ENCODE measurements at places on chromosomes 7 and 10. TPM values are rescaled to one million over a fixed set of nuclear protein-coding genes. Genes with fewer than 3 reads are reported as not detected.
A peak's percentile ranks its signal among the peaks of the same experiment; 100 is the strongest.

- DNase-seq: no peak
These were observed 9.2 kb upstream of the GSAP start for GRCh38 chr7:77425101-77426051.

ADD3 gene
- 180 TPM for total RNA-seq

NPC1L1 gene
- 0.10 TPM for total RNA-seq

DNA sequence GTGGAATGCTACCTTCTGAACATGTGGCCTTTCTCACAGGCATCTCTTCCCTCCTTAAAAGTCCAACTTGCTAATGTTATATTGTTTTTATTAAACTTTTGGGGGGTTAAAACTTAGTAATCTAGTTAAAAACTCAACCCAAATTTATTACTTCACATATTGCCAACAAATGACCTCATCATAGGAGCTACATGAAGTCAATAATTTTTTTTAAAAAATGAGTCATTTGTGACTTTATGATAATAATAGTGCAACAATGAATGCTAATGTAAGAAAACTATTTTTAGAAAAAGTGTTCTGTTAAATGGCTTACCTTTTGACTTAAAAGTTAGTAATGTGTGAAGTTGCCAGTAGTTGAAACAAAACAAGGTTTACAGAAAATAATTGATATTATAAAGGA, 325.9 kb upstream of the FZD1 start:
- no peak for DNase-seq

MINDY4 gene
- 4.0 TPM for total RNA-seq

DNA sequence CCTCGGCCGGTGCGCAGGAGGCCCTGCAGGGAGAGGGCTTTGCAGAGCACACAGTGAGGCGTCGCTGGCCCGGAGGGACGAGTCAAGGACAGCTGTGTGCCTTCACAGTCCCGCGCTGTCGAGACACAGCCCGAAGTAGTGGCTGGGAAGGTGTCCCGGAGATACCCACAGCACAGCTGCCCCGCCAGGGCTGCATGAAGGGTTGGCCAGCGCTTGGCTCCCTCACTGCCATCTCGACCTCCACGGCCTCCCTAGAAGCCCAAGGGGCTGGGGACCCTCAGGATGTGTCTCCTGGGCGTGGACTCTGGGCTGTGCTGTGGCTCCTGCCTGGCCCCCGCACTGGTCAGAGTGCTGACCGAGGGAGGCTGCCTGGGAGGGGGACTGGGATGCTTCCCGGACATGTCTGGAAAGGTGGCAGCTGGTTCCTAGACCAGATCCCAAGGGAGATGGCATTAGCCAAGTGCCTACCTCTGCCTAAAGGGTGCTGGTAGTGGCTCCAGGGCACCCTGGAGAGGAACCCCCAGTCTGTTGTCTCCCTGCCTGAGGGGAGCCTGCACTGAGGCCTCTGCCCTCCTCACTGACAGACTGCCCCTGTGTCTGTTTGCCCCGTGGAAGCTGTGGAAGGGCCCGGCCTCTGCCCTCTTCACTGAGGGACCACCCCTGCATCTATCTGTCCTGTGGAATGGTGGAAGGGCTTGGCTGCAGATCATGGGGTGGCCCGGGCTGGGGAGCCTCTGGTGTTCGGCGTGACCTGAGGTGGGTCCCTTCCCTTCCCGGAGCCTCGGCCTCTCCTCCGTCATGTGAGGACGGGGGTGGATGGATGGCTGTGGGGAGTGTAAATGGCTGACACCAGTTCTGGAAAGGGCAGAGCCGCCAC, 5.8 kb downstream of the ELFN1 start:
- DNase-seq: no peak

DNA sequence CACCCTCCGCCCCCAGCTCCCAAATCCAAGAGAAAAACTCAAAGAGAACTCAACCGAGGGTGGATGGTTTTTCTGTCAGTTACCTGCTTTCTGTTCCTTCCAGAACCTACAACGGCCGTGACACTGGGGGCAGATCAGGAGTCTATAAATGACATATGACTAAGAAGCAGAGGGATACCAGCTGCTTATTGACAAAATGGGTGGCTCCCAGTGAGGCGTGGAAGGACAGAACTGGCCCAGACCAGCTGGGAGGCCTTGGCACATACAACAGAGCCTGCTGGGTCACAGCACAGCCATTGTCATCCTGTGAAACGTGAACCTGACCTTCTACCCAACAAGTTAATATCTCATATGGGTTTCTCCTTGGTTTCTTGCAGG, 84.3 kb upstream of the ADRB1 start:
- no peak for DNase-seq

GRCh38 chr10:113108194-113108835, 158.3 kb downstream of the TCF7L2 start:
- DNase-seq: no peak

CH25H gene
- total RNA-seq: 1.2 TPM

- DNase-seq: no peak
These were observed 664.1 kb upstream of the ADARB2 start for GRCh38 chr10:2401459-2401858.

GBX1 gene
- total RNA-seq: not detected

- DNase-seq: no peak
These were observed 50.2 kb upstream of the CDK1 start for GRCh38 chr10:60728056-60728455.

- DNase-seq: peak; percentile 95
These were observed 3.4 kb upstream of the CHST12 start for GRCh38 chr7:2399848-2400587.

SUN3 gene
- not detected for total RNA-seq

- DNase-seq: no peak
These were observed 2.1 kb upstream of the C7orf25 start for GRCh38 chr7:42914009-42914408.

OR2A25 gene
- not detected for total RNA-seq

DNA sequence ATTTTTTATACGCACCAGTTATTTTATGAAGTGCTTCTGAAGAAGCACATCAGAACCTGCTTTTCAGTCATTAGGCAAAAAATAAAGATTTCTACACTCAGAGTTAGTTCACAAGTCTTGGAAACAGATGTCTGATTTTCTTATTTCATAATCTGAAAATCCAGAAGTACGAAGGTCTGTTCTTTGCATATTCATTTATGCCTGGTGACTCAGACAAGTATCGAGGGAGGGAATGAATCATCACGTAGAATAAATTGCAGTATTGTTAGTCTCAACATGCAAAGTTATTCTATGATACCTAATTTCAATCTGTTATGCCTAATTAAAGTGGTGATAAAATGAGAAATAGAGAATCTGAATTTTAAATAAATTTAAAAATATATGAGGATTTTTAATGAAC, 113.6 kb upstream of the SEM1 start:
- DNase-seq: no peak

DNA sequence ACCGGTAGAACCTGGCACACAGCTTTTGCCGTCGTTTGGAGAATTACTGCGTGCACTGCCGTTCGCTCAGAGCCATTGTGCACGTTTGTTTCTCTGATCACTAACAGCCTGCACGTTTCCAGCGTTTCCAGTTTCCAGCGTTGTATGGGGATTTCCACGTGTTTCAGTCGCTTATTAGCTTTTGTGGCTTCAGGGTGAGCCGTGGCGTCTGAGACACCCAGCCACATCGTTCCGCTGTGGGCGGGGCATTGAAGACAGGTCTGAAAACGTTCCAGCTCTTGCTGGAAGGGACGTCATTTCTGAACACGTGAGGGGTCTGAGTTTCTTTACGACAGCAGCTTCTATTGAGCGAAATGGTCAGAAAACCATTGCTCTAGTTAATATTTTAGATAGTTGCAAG, 164.8 kb downstream of the DNAJB6 start:
- no peak for DNase-seq

Measured in lower leg skin (tissue), 4 donors.